Skeletal muscle cell (primary cell): ENCODE measurements at places on chromosomes 4 and X.

DNA sequence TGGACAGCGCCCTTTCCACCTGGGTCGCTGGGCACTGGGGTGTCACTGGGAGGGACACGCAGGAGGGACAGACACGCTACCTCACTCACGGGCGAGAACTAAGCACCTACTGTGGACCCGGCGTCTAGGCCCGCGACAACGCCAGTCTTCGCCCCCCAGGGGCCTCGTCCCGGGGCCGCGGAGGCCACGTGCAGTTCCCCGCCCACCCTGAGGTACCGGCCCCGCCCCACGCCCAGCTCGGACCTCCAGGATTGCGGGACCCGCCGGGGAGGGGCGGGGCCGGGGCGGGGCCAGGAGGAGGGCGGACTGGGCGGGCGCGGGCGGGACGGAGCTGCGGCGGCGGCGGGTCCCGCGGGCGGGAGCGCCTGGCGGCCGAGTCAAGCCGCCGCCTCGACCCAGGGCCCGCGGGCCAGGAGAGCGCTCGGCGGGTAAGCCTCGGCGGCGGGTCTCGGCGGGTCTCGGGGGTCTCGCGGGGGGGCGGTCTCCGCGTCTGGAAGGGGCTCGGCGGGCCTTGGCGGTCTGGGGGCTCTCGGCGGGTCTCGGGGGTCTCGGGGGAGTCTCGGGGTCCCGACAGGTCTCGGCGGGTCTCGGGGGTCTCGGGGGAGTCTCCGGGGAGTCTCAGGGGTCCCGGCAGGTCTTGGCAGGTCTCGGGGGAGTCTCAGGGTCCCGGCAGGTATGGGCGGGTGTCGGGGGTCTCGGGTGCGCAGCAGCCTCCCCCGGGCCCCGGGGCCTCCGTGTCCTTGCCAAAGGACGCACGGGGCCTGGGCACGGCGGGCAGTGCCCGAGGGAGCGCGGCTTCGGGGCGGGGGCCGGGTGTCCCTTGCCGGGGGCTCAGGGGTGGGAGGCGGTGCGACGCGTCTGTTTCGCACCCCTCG is at the start of gene SH3BP2:
SH3BP2 (plus strand) TSS at position 375 of the 875 bp plus-strand sequence. CDS start 27,533 bp downstream, outside the sequence.
- no peak for DNase-seq

GRCh38 chrX:81729269-81729777 is 527.4 kb downstream of the SH3BGRL start:
- no peak for DNase-seq

DNA sequence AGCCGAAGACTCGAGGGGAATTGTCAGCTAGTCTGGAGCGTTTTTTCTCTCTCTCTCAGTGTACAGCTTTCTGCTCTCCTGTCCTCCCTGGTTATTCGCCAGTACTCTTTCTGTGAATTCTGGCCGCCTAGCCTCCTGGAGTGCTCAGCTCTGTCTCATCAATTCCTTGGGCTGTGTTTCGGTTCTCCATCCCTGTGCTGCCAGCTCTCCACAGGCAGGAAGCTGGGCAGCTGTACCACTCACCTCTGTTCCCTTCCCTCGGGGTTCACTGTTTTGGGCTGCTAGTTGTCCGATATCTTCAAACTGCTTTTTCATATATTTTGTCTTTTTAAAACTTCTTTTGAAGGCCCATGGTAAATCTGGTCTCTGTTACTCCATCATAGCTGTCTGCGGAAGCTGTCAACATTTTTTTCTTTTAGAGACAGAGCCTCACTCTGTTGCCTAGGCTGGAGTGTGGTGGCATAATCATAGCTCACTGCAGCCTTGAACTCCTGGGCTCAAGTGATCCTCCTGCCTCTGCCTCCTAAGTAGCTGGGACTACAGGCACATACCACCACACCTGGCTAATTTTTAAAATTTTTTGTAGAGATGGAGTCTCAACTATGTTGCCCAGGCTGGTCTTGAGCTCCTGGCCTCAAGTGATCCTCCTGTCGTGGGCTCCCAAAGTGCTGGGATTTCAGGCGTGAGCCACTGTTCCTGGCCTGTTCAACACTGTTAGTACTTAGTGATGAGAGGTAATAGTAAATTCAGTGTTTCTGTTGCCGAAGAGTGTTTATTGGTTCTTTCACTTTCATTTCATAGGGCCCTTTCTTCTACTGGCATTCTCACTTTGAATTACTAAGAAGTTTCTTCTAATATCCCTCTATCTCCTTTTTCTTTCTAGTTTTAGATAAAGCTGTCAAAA is 18.6 kb downstream of the ZCCHC4 start:
- DNase-seq, result no peak

DNA sequence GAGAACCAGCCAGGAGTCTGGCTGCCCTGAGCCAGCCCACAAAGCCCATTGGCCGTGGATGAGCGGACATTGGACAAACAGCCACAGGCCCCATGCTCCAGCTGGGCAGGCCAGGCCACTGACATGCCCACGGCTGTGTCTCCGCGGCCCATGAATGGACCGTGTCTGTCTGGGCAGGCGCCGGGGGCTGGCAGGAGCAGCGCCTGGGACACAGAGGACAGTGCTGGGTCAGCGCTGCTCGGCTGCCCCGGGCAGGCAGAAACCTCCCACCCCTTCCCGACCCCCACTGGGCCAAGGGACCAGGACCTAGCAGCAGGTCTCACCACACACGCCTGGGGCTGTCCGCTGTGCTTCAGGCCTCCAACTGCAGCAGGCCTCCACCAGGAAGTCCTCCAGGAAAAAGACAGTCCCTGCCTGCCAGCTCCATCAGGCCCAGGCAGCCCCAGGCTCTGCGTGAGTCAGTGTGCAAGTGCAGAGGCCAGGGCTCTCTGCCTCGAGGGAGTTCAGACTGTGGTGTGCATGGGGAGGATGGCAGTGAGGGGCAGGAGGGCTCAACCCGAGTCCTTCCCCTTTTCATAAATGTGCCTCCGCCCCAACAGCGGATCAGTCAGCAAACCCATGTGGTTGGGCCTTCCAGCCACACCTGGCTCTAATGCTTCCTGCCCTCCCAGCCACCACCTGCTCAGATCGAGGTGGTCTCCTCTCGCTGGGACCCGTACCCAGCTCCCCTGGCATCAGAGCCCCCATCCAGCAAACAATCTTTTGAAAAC is 17.2 kb upstream of the FGFR3 start:
- no peak for DNase-seq

GRCh38 chr4:42399393-42399792 is 2.1 kb downstream of the SHISA3 start:
- no peak for DNase-seq

GRCh38 chr4:73181231-73181630 is 77.4 kb downstream of the ANKRD17 start:
- no peak for DNase-seq

- DNase-seq, result no peak
These were observed 81.8 kb downstream of the TRIML1 start for GRCh38 chr4:188221090-188221489.

- DNase-seq, result no peak
These were observed 190.6 kb upstream of the LEF1 start for GRCh38 chr4:108359130-108359985.

DNA sequence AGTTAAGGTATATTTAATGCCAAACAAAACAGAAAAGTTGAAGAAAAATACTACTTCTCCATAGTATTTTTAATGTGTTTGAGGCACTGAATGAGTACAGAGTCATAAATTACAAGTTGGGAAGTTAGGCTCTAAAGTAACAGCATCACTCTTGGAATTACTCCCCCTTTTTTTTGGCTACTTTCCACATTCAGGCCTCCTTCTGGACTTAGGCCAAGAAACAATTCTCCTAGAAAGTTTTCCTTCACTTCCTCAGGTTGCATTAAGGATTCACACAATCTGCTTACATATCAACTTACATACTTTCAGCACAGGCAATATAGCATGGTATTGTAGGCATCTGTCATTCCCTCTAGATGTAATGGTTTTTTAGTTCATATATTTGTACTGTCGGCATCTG is 52.1 kb downstream of the TMEM165 start:
- DNase-seq, result peak; percentile 23

DNA sequence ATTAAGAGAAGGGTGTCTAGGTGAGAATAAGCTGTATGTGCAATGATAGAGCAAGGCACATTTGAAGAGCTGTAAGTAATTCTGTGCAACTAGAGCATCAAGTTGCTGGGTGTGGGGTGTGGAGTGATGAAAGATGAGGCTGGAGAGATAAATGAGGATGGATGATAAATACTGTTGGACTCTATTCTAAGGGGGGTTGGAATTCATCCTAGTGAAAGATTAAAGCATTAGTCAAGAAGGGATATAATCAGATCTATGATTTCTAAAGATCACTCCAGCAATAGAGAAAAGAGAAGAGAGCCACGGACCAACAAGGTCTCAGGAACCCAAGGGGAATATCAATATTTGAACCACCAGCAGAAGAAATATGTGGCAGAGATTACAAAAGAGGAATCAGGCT is 415.0 kb upstream of the RPS6KA3 start:
- DNase-seq, result peak; percentile 35

- DNase-seq, result no peak
These were observed 8.0 kb upstream of the GUCY1A1 start for GRCh38 chr4:155658681-155659064.

DNA sequence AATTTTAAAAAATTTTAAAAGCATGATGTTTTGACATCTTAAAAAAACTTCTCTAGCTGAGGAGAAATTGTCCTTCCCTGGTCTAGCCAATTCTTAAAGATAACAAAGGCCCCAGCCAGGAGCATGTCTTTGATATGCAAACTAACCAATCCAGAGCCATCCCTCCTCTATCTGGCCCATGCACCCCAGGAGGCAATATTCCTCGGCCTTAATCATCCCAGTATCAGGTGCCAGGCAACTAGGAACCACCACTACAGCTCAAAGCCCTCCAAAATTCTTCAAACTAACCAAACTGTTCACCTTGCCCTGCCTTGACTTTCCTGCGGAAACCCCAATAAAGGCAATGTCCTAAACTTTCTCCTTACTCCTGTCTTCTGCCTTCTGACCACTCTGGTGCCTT is 97.8 kb upstream of the USP9X start:
- no peak for DNase-seq

GRCh38 chr4:40205259-40206198 is 8.7 kb downstream of the RHOH start:
- DNase-seq, result no peak

- no peak for DNase-seq
These were observed 382.8 kb downstream of the KLHL4 start for GRCh38 chrX:87900320-87900908.

DNA sequence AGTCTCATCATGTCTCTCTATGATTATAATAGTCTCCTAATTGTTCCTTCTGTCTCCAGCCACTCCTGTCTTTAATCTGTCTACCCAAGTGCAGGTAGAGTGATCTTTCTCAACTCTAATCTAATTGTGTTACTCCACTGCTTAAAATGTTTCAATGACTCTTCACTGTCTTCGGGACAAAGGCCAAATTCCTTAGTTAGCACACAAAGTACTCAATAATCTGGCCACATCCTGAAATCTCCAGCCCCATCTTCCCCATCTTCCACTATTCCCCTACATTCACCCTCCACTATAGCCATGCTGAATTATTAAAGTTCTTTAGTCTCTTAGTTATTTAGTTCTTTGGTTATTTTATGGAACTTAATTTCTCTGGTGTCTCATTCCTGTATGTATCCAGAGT is 353.3 kb downstream of the OPHN1 start:
- no peak for DNase-seq

- no peak for DNase-seq
These were observed 2.3 kb upstream of the MAB21L2 start for GRCh38 chr4:150579551-150580234.

- DNase-seq, result peak; percentile 35
These were observed 192.1 kb downstream of the SPRY1 start for GRCh38 chr4:123588631-123589241.

DNA sequence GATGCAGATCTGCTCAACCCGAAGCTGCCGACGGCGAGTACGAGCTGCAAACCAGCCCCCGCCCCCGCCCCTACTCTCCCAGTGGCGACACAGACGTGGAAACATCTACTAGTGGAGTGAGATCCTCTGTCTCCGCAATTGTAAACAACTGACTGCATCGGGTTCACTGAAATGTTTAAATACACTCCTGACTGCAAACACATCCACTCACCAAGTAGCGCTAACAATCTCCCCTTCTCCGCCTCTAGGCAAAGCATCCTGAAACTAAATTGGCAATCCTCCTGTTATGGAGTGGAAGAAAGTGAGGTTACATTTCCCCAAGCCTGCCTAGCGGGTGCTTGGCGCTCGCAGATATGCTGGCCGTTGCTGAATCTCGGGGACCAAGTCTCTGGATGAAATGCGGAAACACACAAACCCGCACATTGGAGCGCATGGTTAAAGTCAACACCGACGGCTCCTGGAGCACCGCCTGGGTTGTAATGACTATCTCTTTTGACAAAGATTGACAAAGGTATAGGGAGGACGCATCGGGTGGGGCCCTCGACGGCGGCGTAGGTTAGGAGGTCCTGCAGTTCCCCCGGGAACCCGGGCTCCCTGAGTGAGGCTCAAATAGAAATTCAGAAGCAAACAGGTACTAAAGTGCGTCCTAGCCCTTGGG is 117.0 kb upstream of the TEX13C start:
- DNase-seq, result no peak

GRCh38 chr4:40196724-40197281 is at the start of gene RHOH:
Gene RHOH, plus strand, starts transcription at chr4:40197031. Its CDS starts 46,356 bp downstream, at chr4:40243387.
- no peak for DNase-seq

- no peak for DNase-seq
These were observed 40.9 kb upstream of the CPLX1 start for GRCh38 chr4:866761-867390.

DNA sequence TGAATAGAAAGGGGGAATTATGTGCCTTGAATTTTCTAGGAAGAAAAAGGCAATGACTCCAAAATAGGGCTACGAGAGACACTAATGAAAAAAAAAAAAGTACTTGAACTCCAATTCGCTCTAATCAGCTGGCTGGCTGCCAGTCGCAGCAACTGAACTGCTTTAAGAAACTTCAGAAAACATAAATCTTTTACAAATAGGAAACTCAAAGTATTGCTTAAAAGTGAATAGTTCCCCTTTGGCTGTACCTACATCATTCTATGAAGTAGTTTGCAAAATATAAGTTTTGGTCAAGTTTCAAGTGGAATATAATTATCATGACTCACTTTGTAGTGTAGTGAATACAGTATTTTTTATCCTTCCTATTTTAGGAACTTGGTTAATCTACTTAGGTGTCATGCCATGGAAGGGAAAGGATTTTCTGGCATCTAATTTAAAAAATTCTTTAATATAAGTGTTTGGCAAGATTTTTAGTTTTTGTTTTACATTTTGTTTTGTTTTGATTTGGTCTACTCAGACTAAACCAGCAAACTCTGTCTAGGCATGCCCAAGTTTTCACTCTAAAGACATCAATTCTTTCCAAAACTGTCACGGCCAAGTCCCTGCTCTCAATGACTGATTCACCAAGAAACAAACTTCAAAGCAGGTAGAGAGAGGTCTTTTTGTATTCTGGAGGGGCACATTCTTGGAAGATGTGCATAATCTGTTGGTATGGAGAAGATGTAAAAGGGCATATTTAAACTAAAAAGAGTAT is 382.4 kb upstream of the GALNT7 start:
- DNase-seq, result no peak

- no peak for DNase-seq
These were observed 69.0 kb downstream of the KLHL13 start for GRCh38 chrX:118047446-118048186.

DNA sequence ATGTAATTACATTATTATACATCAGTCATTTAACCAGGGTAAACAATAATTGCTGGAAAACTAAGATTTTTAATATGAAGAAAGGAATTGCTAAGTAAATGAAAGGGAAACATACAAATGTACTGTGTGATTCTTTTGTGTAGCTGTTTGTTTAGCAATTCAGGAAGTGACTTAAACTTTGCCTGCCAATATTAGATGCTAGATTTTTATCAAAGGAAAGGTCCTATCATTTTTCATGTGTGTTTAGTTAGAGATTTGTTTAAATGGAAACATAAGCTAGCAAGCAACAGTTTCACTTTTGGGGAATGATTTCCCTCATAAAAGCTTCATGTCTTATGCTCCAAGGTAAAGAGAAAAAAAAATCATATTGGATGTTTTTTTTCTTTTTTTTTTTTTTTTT is 95.1 kb upstream of the LIMCH1 start:
- DNase-seq, result no peak

- no peak for DNase-seq
These were observed 64.1 kb downstream of the STX18 start for GRCh38 chr4:4477796-4478195.
